ENCODE measurements at places on chromosomes 16 and 17. TPM values are rescaled to one million over a fixed set of nuclear protein-coding genes. Genes with fewer than 3 reads are reported as not detected.

DNA sequence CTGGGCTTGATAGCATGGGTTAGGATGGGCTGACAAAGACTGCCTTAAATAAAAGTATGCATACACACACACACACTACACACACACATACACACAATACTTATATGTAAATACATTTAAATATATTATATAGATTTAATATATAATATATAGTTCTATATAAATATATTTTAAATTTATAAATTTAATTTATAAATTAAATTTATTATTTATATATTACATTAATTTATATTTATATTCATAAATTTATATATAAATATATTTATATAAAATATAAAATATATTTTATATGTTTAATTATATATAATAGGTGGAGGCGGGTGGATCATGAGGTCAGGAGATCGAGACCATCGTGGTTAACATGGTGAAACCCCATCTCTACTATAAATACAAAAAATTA lies 83.2 kb downstream of the CDH13 start:
- DNase-seq = no peak

- no peak for DNase-seq
Observed at GRCh38 chr16:83804366-83804765, 3.4 kb upstream of the HSBP1 start.

DNA sequence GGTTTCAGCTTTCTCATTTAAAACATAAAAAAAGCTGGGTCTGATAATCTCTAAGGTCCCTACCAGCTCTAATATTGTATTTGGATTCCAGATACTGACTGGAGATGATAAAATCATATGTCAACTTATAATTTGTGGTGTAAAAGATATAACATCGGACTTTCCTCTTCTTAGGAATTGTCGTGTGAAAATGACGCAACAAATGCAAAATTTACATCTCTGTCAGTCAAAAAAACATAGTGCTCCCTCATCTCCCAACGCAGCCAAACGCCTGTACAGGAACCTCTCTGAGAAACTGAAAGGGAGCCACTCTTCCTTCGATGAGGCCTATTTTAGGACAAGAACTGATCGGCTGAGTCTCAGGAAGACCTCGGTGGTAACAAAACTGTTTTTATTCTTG lies 197.3 kb downstream of the ANKFN1 start:
- no peak for DNase-seq

DNA sequence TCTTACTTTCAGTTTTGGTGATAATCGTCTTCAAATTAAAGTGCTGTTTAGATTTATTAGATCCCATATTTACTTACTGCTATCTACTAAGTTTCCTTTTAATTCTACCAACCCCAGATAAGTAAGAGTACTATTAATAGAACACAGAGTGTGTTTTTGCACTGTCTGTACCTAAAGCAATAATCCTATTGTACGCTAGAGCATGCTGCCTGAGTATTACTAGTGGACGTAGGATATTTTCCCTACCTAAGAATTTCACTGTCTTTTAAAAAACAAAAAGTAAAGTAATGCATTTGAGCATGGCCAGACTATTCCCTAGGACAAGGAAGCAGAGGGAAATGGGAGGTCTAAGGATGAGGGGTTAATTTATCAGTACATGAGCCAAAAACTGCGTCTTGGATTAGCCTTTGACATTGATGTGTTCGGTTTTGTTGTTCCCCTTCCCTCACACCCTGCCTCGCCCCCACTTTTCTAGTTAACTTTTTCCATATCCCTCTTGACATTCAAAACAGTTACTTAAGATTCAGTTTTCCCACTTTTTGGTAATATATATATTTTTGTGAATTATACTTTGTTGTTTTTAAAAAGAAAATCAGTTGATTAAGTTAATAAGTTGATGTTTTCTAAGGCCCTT lies 56.8 kb downstream of the HLF start:
- no peak for DNase-seq

GRCh38 chr16:69114346-69114975 lies 9.0 kb downstream of the HAS3 start:
- no peak for DNase-seq

GRCh38 chr16:49454426-49455180 lies 81.0 kb downstream of the C16orf78 start:
- no peak for DNase-seq

- no peak for DNase-seq
Observed at GRCh38 chr17:64095144-64095882, 34.6 kb downstream of the ERN1 start.

DNA sequence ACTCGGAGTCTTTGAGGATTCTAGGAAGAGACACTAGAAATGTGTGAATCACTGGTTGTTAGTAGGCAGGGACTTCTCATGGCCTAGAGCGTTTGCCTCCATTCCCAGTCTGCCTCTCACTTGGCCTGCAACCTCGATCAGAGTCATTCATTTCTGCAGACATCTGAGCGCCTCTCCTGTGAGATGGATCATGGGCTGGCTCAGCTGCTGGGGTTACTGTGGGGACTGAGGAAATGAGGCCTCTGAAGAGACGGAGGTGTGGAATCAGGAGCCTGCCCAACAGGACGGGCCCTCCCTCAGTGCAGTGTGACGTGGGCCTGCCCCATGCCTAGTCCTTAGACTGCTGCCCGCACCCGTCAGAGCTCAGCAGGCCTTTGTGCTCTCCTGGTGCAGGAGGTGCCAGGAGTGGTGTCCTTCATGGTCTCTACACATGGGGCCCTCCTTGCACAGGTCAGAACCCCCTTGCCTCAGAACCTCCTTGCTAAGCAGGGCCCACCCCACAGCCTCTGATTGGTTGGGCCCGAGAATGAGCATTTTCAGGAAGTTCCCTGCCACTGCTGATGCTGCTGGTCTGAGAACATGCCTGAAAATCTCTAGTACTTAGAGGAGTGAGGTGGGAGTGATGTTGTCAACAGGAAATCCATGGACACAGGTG lies 99.4 kb downstream of the NPIPB11 start:
- no peak for DNase-seq

DNA sequence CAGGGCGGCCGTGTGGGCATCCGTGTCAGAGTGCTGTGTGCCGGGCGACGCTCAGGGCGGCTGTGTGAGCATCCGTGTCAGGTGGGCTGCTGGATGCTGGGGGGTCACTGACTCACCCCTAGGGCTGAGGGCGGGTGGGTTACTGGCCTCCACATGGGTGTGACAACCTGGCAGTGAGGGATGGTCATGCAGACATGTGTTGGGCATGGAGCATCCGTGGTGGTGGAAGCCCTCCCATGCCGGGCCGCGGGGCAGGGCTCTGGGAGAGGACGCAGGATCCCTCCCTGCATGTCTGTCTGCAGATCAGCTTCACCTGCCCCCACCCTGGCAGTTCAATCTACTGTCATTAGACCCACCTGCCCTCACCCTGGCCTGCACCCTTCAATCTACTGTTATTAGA lies 56.3 kb downstream of the METRNL start:
- DNase-seq = no peak

NEUROD2 gene
- not detected for total RNA-seq

CYTH1 gene
- total RNA-seq = 35.0 TPM

ABCA10 gene
- 3.9 TPM for total RNA-seq

AGRP gene
- not detected for total RNA-seq

G6PC1 gene
- total RNA-seq = not detected
